CD4-positive, alpha-beta T cell treated with Interleukin-2 at 100 ng/mL for 4 hours (primary cell): ENCODE measurements at places on chromosomes 4 and X.

- DNase-seq, result no peak
Observed at GRCh38 chr4:124423160-124423559, 289.4 kb downstream of the ANKRD50 start.

GRCh38 chr4:48122756-48123155 lies 11.3 kb downstream of the TXK start:
- no peak for DNase-seq

DNA sequence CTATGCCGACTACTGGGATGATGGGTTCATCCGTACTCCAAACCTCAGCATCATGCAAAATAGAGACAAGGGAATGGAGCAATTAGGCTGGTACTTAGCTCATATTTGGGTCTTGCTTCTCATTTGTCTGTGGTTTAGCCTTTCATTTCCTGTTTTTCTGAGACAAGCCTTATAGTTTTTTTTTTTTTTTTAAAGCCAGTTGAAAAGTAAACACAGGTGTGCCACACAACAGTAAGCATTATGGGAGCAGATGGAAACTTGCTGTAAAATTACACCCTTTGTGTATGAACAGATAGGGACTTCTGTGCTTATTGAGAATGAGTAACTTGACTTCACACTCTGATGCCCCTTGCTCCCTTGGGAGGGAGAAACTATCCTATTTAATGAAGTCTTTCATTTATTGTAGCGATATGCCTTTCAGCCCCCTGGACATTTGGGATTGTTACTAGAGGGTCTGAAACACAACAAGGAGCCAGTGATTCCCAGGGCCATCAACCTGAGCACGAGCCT lies 13.7 kb downstream of the RASSF6 start:
- DNase-seq, result no peak

GRCh38 chr4:87543835-87544461 lies 14.8 kb upstream of the SPARCL1 start:
- DNase-seq, result no peak

DNA sequence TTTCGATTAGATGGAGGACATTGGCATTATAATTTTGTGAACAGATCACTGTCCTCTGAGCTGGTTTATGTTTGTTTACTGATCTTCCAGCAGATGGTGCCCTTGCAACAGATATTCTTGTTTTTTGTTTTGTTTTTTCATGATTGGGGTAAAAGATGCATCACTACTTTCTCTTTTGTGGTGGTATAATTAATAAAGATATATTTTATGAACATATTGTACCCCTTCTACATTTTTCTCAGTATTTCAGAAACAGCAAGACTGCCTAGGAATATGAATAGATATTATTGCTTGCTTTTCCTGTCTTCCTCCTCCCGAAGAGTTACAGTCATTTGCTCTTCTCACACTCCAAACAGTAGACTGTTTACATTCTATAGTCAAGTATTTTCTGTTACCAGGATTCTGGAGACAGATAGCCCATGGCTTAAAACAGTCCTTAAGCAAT lies 905.2 kb downstream of the TRAM1L1 start:
- no peak for DNase-seq

GRCh38 chr4:123284168-123284567 lies 112.4 kb upstream of the SPRY1 start:
- no peak for DNase-seq

DNA sequence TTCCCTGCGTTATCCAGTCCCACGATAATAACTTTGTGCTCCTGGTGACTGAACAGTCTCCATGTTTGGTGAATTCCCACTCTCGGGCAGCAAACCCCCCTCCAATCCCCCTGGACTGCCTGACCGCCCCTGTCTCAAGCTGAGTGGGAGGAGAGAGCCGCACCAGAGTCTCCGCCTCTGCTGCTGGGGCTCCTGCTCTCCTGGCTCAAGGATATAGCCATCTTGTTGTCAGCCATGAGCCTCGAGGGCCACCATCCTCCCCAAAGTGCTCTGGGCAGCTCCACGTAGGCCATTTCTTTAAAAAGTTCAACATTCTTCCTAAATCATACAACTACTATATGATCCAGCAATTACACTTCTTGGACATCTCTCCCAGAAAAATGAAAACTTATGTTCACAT lies 49.3 kb upstream of the PGRMC1 start:
- DNase-seq, result no peak

GRCh38 chrX:12372111-12372510 lies 233.8 kb downstream of the FRMPD4 start:
- DNase-seq, result no peak

GRCh38 chrX:16870095-16870861 lies at the start of gene RBBP7:
TSS of gene RBBP7 (minus strand) at chrX:16870362. CDS start at chrX:16870053, 309 bp downstream.
- peak; percentile 90 for DNase-seq

GRCh38 chr4:182695009-182695408 lies 222.2 kb downstream of the DCTD start:
- no peak for DNase-seq

DNA sequence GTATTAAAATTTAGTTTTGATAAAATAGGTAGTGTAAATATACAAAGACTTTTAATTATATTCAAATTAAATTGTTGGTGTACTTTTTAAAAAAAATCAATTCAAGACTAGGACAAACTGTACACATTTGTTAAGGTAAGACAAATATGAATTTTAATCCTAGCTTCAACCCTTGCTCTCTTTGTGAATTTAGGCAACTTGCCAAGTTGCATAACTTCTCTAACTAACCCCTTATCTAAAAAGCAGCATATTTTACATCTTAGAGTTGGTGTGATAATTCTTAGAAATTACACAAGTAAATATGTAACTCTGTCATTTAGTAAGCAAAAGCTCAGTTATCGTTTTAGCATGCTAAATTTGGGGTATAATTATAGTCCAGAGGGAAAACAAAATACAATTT lies 78.1 kb upstream of the FSTL5 start:
- no peak for DNase-seq

DNA sequence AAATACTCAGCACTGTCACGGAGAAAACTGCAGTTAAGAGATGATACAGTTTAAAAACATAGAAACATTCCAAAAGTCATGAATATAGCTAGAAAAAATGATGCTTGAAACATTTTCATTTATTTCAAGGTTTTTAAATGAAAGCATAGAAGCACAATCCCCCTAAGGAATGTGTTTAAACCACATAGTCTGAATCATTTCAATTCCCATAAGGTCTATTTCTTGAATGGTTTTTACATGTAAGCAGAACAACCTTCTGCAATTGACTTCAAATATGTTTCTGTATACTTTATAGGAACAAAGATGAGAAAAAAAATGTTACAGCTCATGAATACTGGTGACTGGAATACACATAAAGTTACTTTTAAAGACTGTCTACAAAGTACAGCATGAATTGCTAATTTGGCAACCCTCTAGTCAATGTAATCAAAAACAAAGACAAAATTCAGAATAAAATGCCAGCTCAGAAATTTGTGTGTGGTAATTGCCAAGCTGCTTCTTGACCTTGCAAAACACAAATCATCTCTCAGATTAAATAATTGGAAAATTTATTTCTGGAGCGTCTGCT lies 886.4 kb upstream of the ADGRL3 start:
- DNase-seq, result no peak

DNA sequence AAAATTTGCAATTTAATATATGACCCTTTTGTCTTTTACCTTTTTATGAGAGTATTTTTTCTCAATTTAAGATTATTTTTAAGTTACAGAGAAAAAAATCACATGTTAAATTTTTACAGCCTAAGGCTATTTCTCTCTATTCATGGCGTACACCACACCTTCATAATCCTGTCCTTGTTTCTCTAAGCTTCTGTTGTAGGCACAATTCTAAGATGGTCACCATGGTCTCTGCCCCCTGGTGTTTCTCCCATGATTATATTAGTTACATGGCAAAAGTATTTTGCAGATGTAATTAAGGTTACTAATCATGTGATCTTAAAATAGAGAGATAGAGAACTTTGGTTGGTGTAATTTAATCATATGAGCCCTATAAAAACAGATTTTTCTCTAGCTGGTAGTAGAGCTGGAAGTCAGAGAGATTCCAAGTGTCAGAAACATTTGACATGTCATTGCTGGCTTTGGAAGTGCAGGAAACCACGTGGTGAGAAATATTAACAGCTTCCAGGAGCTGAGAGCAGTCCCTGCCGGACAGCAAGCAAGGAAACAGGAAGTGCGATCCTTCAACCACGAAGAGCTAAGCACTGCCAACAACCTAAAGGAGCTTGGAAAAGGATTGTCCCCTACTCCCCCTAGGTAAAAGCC lies 89.8 kb downstream of the EIF4E start:
- no peak for DNase-seq

- DNase-seq, result no peak
Observed at GRCh38 chr4:13536607-13537006, 7.7 kb downstream of the NKX3-2 start.

DNA sequence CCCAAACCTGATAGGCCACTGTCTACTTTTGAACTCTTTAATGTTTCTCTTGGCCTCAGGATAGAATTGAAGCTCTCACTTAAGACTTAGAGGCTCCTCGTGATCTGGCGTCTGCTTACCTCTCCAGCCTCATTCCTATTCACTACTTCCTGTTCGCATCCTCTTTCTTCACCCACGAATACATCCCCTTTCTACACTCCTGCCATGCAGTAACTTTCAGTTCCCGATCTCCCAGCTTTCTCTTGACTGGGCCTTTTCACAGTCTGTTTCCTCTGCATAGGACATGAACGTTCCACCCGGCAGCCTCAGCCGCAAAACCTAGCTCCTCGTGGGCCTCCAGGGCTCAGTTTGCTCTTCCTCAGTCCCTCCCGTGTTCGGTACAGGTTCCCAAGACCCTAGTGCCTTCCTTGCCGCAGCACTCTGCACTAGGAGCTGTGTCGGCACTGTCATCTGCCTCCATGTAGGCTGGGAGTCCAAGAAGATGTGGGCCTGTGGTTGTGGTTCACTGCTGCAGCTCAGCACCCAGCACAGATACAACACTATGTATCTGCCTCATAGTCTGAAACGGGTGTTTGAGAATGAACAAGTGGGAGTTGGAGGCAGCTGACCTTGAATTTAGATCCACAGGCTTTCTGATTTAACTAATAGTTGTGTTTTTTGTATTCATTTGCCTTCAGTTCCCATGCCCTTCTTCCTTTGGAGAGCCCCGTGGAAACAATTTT lies 15.8 kb downstream of the RPL39 start:
- DNase-seq, result no peak

- no peak for DNase-seq
Observed at GRCh38 chr4:186740822-186741221, 17.2 kb upstream of the FAT1 start.

GRCh38 chrX:123201720-123202119 lies 17.6 kb downstream of the GRIA3 start:
- no peak for DNase-seq

DNA sequence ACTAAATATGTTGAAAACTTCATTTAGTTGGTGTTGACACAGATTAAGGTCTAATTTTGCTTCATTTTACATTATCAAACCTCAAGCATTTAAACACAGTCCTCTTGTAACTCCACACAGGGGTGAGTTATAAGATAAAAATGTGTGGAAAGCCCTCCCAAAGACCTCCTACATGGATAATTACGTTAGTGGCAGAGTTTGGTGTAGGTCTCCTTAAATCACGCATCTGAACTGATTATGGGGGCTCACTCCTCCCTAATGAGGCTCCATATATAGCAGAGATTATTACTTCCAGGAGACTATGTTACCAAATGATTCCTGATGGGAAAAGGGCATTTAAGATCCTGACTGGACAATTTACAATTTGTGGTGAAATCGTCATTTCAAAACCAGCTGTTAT lies 32.2 kb upstream of the VCX3B start:
- DNase-seq, result no peak

DNA sequence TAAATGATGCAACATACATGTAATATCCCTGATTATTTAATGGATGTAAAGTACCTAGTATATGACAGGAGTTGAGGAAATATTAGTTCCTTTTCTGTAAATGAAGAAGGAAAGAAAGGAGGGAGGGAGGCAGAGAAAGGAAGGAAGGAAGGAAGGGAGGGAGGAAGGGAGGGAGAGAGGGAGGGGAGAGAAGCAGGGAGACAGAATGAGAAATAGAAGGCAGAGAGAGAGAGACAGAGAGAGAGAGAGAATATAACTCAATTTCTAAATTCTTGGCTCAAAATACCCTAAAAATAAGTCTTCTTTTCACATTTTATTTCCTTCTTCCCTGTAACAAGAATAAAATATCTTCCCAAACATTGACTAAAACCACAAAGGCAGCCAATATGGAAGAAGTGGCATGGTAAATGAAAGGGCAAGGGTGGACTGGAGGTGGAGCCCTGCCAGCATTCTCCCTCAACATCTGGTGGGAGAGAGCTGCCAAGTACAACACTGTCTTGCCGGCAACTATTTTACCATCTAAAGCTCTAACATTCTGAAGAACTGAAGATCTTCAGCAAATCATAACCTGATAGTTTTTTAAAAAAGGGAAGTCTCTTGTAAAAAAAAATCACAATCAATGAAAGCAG lies 245.1 kb downstream of the PPP3CA start:
- DNase-seq, result no peak

DNA sequence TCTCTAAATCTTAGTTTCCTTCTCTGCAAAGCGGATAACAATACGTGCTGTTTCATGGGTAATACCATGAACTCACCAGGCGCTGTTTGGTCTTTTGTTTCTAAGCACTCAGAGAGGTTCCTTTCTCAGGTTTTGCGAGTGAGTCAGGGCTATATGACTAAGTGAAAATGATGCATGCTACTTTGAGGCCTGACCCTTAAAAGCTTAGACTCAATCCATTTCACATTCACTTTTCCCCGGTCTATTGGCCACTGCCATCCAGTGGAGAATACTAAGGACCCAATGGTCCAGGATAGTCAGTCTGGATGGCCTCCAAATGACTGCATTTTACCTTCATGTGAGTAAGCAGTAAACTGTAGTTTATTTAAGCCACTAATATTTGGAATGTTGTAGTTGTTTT lies 400.8 kb upstream of the SLIT2 start:
- DNase-seq, result no peak

GRCh38 chr4:174334628-174335027 lies 50.9 kb downstream of the CEP44 start:
- no peak for DNase-seq

GRCh38 chrX:14915596-14915995 lies 42.4 kb downstream of the MOSPD2 start:
- no peak for DNase-seq

DNA sequence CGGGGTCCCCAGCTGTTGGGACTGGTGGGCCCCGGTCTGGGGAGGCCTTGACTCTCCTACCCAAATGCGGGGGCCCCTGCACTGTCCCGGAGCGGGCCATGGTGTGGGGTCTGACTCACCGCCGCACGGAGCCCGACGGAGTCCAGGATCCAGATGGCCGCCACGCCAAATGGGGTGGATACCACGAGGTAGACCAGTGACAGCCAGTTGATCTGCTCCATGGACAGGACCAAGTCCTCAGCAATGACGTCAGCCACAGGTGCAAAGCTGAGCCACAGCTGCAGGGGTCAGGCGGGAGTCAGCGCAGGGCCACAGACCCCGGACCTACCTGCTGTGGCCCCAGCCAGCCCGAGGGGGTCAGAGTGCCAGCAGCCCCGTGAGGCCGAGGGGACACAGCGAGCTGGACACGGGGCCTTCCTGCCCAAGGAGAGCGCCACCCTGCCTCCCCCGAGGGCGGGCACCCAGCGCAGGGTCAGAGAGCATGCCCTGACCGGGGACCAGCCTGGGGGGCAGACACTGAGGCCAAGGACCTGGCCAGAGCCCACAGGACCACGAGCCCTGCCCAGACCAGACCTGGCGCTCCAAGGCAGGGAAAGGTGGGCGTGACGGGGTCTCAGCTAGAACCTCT lies 2.4 kb downstream of the SLC49A3 start:
- DNase-seq, result no peak
